ENCODE measurements at places on chromosomes 2 and 18. TPM values are rescaled to one million over a fixed set of nuclear protein-coding genes. Genes with fewer than 3 reads are reported as not detected.

- no peak overlapping the region for H3K27ac ChIP-seq
- no peaks in the 10 kb centered on the region for H3K27me3 ChIP-seq
- H3K4me1 ChIP-seq: no peaks in the 10 kb centered on the region
- H3K4me3 ChIP-seq: no peak overlapping the region
- H3K36me3 ChIP-seq: no peaks in the 10 kb centered on the region
- no peak for DNase-seq
Measured at GRCh38 chr2:64514008-64514407, 10.1 kb upstream of the AFTPH start.

DNA sequence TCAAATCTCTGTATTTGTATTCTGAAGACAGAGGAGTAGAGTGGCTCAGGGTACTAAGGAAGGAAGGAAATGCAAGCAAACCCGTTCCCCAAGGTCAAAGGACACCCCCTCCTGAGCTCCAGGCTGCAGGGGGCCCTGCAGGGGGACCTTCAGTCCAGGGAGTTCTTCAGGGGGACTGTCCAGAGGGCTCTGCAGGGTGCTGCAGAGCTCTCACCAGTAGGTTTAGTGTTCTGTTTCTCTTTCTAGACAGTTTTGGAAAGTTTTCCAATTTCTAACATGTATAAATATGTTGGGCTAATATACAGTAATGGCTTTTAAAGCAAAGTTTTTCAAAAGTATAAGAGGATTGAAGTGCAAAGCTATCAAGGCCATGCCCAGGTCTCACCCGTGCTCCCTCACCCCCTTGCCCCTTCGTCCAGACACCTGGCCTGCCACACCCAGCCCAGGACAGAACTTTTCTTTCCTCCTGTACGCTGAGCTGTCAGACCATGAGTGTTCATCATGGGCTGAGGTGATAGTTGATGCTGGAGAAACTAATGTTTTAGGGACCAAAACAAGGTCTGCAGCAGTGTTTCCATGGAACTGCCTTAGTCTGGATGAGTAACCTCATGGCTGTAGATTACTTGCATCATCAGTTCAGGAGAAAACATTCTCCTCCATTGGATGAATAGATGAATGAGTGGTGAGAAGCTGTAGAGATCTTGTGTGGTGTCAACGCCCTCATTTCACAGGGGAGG lies 134.2 kb downstream of the GLI2 start:
- no peaks in the 10 kb centered on the region for H3K36me3 ChIP-seq
- no peak for DNase-seq
- peaks cover 2% of the 10 kb centered on the region for H3K27me3 ChIP-seq
- H3K4me3 ChIP-seq: no peak overlapping the region
- no peak overlapping the region for H3K27ac ChIP-seq
- H3K4me1 ChIP-seq: no peaks in the 10 kb centered on the region

- no peaks in the 10 kb centered on the region for H3K4me1 ChIP-seq
- H3K27me3 ChIP-seq: no peaks in the 10 kb centered on the region
- H3K36me3 ChIP-seq: peaks cover 20% of the 10 kb centered on the region
- H3K27ac ChIP-seq: no peak overlapping the region
- DNase-seq: no peak
Measured at GRCh38 chr2:24723665-24724064, 69.5 kb downstream of the PTRHD1 start.

GRCh38 chr2:126885751-126886210 lies 12.9 kb upstream of the TEX51 start:
- peaks cover 7% of the 10 kb centered on the region for H3K4me1 ChIP-seq
- no peak overlapping the region for H3K27ac ChIP-seq
- H3K4me3 ChIP-seq: no peak overlapping the region
- no peaks in the 10 kb centered on the region for H3K27me3 ChIP-seq
- no peak for DNase-seq

DNA sequence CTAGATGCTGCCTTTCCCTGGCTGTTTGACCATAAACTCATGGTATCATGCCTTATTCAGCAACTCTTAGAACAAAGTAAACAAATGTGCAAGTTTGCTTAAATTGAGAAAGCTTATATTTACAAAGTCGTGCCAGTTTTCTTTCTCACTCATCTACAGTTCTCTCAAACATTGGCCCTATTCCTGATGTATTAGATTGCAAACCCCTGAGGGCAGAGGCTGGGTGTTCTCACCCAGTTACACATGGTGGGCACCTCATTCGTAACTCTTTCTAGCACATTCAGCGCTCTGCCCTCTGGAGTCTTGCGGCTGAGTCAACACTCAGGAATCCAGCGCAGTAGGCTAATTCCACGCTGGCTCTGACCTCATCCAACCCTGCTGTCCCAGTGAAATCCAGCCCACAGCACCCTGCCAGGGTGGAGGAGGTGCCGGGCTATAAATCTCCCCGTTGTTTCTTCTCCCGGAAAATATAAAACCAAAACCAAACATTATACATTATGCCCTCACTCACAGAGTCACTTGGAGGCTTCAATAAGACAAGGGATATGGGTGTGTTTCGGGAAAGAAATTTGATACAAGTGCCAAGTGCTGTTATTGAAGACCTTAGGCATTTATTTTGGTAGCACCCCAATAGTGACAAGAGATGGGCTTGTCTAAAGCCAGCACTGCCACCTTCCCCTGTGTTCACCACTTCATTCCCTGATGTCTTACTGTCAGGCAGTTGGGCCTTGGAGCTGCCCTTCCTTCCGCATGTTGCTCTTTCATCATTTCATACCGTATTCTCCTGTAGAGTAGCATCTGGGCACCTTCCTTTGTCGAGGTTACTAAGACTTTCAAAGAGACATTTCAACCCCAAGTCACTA lies 287.4 kb downstream of the PRKCE start:
- no peaks in the 10 kb centered on the region for H3K36me3 ChIP-seq
- H3K27me3 ChIP-seq: no peaks in the 10 kb centered on the region
- H3K4me1 ChIP-seq: peaks cover 5% of the 10 kb centered on the region
- H3K27ac ChIP-seq: no peak overlapping the region

GRCh38 chr2:43689999-43690398 lies 13.8 kb upstream of the C1GALT1C1L start:
- no peak overlapping the region for H3K27ac ChIP-seq
- no peaks in the 10 kb centered on the region for H3K36me3 ChIP-seq
- no peaks in the 10 kb centered on the region for H3K27me3 ChIP-seq

- no peaks in the 10 kb centered on the region for H3K36me3 ChIP-seq
- no peak overlapping the region for H3K4me3 ChIP-seq
- H3K27ac ChIP-seq: no peak overlapping the region
- no peak for DNase-seq
- H3K27me3 ChIP-seq: no peaks in the 10 kb centered on the region
- H3K4me1 ChIP-seq: no peaks in the 10 kb centered on the region
Measured at GRCh38 chr2:135030826-135031225, 16.4 kb downstream of the MAP3K19 start.

DNA sequence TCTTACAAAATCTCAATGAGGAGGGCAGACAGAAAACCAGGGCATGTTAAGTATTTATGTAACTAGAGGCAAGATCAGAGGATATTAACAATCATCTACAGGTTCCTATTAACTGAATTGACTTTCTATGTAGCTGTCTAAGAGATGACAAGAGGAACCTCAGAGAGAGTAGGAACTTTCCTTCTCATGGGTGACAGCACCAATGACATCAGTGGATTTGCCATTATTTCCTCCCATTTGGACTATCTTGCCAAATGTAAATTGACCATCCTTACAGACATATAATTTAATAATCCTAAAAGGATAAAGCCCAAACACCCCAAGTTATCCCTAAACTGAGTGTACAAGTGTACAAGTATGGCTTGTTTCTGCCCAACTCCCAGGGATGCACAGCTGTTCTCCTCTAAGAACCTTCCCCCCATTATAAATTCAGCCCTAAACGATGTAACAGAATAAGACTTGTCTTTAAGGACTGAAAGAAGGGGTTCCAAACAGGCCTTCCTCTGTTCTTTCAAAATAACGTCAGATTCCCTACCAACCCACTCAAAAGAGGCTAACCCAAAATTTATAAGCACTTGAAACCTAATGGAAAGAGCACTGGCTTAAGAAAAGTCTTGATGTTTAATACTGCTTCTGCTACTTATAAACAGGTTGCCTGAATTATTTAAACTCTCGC lies 73.4 kb upstream of the CHAC2 start:
- no peak for DNase-seq
- H3K36me3 ChIP-seq: peaks cover 20% of the 10 kb centered on the region
- no peak overlapping the region for H3K4me3 ChIP-seq
- H3K27ac ChIP-seq: no peak overlapping the region
- no peaks in the 10 kb centered on the region for H3K4me1 ChIP-seq

DNA sequence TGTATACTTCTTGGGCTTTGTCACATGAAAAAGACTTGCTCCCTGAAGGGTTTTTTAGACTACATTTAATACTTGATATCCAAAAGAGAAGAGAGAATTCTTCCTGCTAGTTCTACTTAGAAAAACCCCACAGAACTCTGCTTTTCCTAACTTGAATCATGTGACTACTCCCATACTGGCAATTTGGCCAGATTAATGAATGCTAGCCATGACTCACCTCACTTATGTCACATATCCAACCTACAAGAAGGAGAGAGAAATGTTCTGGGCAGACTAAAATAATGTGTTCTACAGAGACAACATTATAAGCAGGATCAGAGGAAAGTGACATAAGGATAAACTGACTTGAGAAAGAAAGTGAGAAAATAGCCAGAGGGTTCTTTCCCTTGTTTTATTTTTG lies 249.3 kb upstream of the GULP1 start:
- no peaks in the 10 kb centered on the region for H3K27me3 ChIP-seq
- no peak overlapping the region for H3K27ac ChIP-seq
- no peak overlapping the region for H3K4me3 ChIP-seq
- no peaks in the 10 kb centered on the region for H3K4me1 ChIP-seq

- no peaks in the 10 kb centered on the region for H3K36me3 ChIP-seq
- no peak overlapping the region for H3K4me3 ChIP-seq
- no peaks in the 10 kb centered on the region for H3K27me3 ChIP-seq
- no peak for DNase-seq
- H3K4me1 ChIP-seq: no peaks in the 10 kb centered on the region
Measured at GRCh38 chr18:36636237-36636817, 192.5 kb downstream of the TPGS2 start.

GRCh38 chr2:202736826-202737225 lies 102.1 kb downstream of the FAM117B start:
- peak; percentile 18 for DNase-seq
- H3K4me3 ChIP-seq: no peak overlapping the region
- H3K27me3 ChIP-seq: no peaks in the 10 kb centered on the region
- H3K36me3 ChIP-seq: peaks cover 2% of the 10 kb centered on the region
- H3K4me1 ChIP-seq: no peaks in the 10 kb centered on the region
- no peak overlapping the region for H3K27ac ChIP-seq

- peak overlapping the region; percentile 58 for H3K27ac ChIP-seq
- H3K27me3 ChIP-seq: no peaks in the 10 kb centered on the region
- H3K4me1 ChIP-seq: peaks cover 79% of the 10 kb centered on the region
- DNase-seq: no peak
- H3K4me3 ChIP-seq: no peak overlapping the region
Measured at GRCh38 chr18:77118256-77119090, 14.1 kb downstream of the MBP start.

DNA sequence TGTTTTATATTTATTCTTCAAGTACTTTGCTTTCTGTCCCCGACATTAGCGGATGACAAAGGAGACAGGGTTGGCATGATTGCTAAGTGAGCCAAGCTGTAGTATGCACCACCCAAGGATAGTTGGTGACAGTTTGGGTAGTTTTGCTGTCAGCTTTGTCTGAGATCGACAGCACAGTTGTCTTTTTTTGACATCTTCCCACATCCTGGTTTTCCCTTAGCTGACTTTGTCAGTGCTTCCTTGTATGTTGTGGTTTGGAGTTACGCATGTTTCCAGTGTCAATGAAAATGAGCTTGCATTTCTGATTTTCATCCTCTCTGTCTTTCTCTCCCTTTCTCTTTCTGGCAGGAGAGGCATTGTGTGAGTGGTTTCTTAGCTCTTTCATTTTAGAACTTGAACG lies 44.6 kb upstream of the DOCK10 start:
- H3K27ac ChIP-seq: no peak overlapping the region
- H3K4me1 ChIP-seq: no peaks in the 10 kb centered on the region
- H3K4me3 ChIP-seq: no peak overlapping the region
- no peaks in the 10 kb centered on the region for H3K36me3 ChIP-seq

DNA sequence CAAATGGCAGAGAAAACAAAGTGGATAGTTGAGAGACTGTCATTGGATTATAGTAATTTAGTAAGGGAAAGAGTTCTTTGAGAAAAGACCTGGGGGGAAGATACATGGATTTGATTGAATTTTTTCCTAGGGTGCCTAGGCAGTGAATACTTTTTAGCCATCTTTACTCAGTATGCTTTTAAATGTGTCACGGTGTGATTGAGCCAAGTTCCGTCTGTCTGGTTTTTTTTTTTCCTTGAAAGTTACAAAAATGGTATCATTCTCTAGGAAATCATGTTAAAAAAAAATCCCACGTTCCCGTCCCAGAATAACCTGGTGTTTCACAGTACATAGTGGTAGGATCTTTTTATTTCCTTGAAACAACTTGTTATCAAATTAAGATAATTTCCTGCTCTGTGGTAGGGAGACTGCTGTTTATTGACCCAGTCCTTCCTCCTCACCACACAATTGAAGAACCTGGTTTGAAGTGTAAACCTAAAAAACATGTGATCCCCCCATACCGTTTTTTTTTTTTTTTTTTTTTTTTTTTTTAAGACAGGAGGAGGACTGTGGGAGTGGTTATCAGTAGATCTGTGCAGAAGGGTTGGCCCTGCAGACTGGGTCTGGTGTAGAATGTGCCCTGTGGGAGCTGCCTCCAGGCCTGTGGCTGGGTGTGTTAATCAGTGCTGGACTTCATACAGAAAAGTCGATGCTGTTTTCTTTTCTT lies 55.1 kb downstream of the DGKD start:
- peaks cover 24% of the 10 kb centered on the region for H3K36me3 ChIP-seq
- DNase-seq: no peak
- H3K27me3 ChIP-seq: no peaks in the 10 kb centered on the region
- H3K4me1 ChIP-seq: peaks cover 33% of the 10 kb centered on the region
- H3K4me3 ChIP-seq: no peak overlapping the region
- H3K27ac ChIP-seq: peak overlapping the region; percentile 39

- H3K27me3 ChIP-seq: no peaks in the 10 kb centered on the region
- no peaks in the 10 kb centered on the region for H3K4me1 ChIP-seq
- H3K4me3 ChIP-seq: no peak overlapping the region
- no peaks in the 10 kb centered on the region for H3K36me3 ChIP-seq
- no peak overlapping the region for H3K27ac ChIP-seq
- no peak for DNase-seq
Measured at GRCh38 chr2:65639156-65639864, 206.9 kb upstream of the SPRED2 start.

DNA sequence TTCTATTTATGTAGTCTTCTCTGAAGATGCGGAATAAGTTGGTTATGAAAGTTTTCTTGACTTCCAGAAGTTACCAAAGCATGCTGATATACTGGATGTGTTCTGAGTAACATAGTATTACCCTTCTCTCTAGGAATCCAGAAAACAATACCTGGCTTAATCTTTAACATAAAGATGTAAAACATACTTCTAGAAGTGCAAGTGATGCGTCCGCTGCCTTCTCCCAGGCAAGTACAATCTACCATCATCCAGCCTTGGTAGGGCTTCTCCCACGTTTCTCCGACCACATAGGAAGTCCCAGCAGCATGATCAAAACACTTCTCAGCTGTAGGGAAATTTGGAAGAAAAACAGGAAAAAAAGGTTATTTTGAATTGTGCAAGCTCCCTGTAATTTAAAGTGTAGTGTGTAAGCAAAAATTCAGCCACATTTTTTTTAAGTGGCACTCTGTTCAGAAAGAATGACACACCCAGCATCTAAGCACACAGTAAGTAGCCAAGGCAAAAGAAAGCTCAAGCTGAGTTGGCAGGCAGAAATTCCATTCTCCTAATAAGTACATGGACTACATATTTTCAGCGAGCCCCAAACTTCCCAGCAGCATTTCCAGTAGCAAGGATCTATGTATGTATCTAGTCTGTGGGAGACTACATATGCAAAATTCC lies 5.2 kb downstream of the FN1 start:
- H3K36me3 ChIP-seq: no peaks in the 10 kb centered on the region
- no peak for DNase-seq
- no peak overlapping the region for H3K4me3 ChIP-seq
- H3K27me3 ChIP-seq: peaks cover 37% of the 10 kb centered on the region
- H3K27ac ChIP-seq: no peak overlapping the region

Gene MROH2A
- total RNA-seq: not detected

Gene CD8B2
- 1.0 TPM for total RNA-seq

Gene COL6A3
- 0.29 TPM for total RNA-seq

Gene FSHR
- total RNA-seq: not detected

All from natural killer cell (primary cell).